Hematopoietic multipotent progenitor cell treated with erythropoietin and hydrocortisone succinate and interleukin-3 and kit ligand, for 8 days (in vitro differentiated cells): ENCODE measurements at places on chromosomes 6 and 20.
A peak's percentile ranks its signal among the peaks of the same experiment; 100 is the strongest.

- DNase-seq = no peak
Measured at GRCh38 chr6:46246081-46246480, 75.3 kb upstream of the ENPP5 start.

DNA sequence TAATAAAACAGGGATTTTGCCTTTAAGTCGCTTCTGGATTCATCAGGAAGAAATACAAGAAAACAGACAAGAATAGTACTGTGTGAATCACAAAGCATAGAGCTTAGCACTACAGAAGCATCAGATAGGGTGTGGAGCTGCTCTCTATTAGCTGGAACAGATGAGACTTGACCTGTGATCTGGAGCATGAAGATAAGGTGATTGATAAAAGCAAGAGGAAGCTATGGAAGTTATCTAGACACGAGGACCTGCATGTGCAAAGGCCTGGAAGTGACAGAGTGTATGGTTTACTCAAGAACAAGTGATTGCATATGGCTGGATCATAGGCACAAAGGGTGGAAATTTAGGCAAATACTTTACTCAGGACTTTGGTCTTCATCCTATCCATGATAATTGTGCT lies 112.9 kb upstream of the MLIP start:
- peak; percentile 40 for DNase-seq

- DNase-seq = no peak
Measured at GRCh38 chr6:166619912-166620311, 7.1 kb downstream of the RPS6KA2 start.

- no peak for DNase-seq
Measured at GRCh38 chr6:102068349-102068929, 674.9 kb downstream of the GRIK2 start.

GRCh38 chr20:24670341-24670872 lies 201.0 kb downstream of the SYNDIG1 start:
- no peak for DNase-seq

DNA sequence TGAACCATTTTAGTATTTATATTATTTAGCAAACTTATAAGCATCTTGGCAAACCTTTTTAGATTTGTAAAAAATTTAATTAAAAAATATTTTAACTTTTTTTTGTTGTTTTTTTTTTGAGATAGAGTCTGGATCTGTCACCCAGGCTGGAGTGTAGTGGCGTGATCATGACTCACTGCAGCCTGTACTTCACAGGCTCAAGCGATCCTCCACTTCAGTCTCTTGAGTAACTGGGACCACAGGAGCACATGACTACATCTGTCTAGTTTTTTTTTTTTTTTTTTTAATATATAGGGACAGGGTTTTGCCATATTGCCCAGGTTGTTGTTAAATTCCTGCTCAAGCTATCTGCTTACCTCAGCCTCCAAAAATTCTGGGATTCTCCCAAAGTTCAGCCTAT lies 161.1 kb downstream of the EYS start:
- no peak for DNase-seq

GRCh38 chr20:45946149-45946970 lies 11.9 kb downstream of the PCIF1 start:
- peak; percentile 68 for DNase-seq

GRCh38 chr6:56744528-56744927 lies 101.8 kb upstream of the DST start:
- no peak for DNase-seq

GRCh38 chr20:36320898-36321695 lies 15.0 kb downstream of the DLGAP4 start:
- DNase-seq = no peak

GRCh38 chr6:125477156-125477555 lies 175.4 kb upstream of the HDDC2 start:
- DNase-seq = no peak
